ENCODE measurements at places on chromosomes 6 and 20.

DNA sequence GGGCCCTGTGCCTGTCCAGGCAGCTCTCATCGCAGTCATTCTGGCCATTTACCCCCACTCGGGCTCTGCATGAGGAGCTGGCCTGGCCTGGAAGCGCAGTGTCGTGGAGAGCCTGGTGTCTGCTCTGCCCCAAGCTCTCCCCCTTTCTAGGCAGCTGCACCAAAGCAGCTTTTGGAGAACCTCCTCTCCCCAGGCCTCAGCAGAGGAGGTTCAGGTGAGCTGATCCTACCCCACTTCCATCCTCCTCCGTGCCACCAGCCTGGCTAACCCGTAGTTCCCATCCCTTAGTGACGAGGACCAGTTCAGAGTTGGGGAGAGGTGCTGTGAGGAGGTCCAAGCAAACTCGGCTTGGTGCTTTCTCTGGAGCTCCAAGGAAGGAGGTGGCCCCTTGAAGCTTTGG lies 30.5 kb upstream of the PHACTR3 start:
- no peak for DNase-seq

- DNase-seq: no peak
Observed at GRCh38 chr20:51452091-51452613, 90.4 kb downstream of the NFATC2 start.

GRCh38 chr20:49874696-49875095 lies 40.6 kb downstream of the SPATA2 start:
- no peak for DNase-seq

GRCh38 chr6:10320291-10320690 lies 94.6 kb downstream of the TFAP2A start:
- DNase-seq: no peak

GRCh38 chr6:160426136-160426535 lies 78.0 kb downstream of the SLC22A3 start:
- DNase-seq: peak; percentile 9

All from suppressor macrophage treated with lipopolysaccharide for 4 hours (primary cell).